ENCODE measurements at places on chromosomes 1 and 21. TPM values are rescaled to one million over a fixed set of nuclear protein-coding genes. Genes with fewer than 3 reads are reported as not detected.

The HENMT1 gene
- 40.5 TPM for total RNA-seq

The TRIM63 gene
- total RNA-seq, result not detected

The GJB4 gene
- not detected for total RNA-seq

The OLIG2 gene
- total RNA-seq, result not detected

The PLPPR5 gene
- total RNA-seq, result not detected

The OR2L5 gene
- not detected for total RNA-seq

The LCE3E gene
- not detected for total RNA-seq

The PRAMEF7 gene
- not detected for total RNA-seq

- H3K36me3 ChIP-seq, result peaks cover 7% of the 10 kb centered on the region
- H3K4me1 ChIP-seq, result peaks cover 2% of the 10 kb centered on the region
- H3K4me3 ChIP-seq, result no peak overlapping the region
- H3K27ac ChIP-seq, result no peak overlapping the region
- no peak for DNase-seq
- peaks cover 2% of the 10 kb centered on the region for H3K27me3 ChIP-seq
These were observed 34.6 kb upstream of the NID1 start for GRCh38 chr1:236099355-236099974.

DNA sequence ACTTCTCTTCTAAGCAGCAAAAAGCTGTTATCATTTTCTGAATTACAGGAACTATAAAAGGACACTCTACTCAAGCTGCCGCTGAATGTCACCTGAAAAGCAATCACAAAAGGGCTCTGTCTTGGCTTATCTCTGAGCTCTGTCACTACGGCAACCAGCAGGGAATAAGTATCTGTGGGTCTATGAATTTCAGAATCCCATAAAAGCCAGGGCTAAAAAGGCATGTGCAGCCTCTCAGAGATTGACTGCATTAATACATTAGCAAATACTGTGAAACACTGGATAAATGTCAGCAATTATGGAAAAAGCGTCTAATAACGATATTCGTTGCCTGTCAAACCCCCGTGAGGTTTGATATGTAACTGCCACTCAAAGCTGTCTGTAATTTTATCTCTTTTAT lies 210.2 kb upstream of the DMRTA2 start:
- H3K27ac ChIP-seq, result no peak overlapping the region
- H3K4me1 ChIP-seq, result no peaks in the 10 kb centered on the region
- no peak for DNase-seq
- no peaks in the 10 kb centered on the region for H3K36me3 ChIP-seq

- H3K36me3 ChIP-seq, result no peaks in the 10 kb centered on the region
- no peaks in the 10 kb centered on the region for H3K4me1 ChIP-seq
- no peak for DNase-seq
- H3K4me3 ChIP-seq, result no peak overlapping the region
- H3K27me3 ChIP-seq, result peaks cover 2% of the 10 kb centered on the region
These were observed 47.7 kb upstream of the DNAH14 start for GRCh38 chr1:224881762-224882211.

- H3K27me3 ChIP-seq, result peaks cover 2% of the 10 kb centered on the region
- no peak for DNase-seq
- no peaks in the 10 kb centered on the region for H3K4me1 ChIP-seq
- no peaks in the 10 kb centered on the region for H3K36me3 ChIP-seq
These were observed 78.4 kb downstream of the ALPL start for GRCh38 chr1:21587602-21587953.

- no peak for DNase-seq
- no peak overlapping the region for H3K27ac ChIP-seq
- no peaks in the 10 kb centered on the region for H3K36me3 ChIP-seq
- no peaks in the 10 kb centered on the region for H3K27me3 ChIP-seq
- no peaks in the 10 kb centered on the region for H3K4me1 ChIP-seq
These were observed 25.0 kb upstream of the COL18A1 start for GRCh38 chr21:45379901-45380330.

DNA sequence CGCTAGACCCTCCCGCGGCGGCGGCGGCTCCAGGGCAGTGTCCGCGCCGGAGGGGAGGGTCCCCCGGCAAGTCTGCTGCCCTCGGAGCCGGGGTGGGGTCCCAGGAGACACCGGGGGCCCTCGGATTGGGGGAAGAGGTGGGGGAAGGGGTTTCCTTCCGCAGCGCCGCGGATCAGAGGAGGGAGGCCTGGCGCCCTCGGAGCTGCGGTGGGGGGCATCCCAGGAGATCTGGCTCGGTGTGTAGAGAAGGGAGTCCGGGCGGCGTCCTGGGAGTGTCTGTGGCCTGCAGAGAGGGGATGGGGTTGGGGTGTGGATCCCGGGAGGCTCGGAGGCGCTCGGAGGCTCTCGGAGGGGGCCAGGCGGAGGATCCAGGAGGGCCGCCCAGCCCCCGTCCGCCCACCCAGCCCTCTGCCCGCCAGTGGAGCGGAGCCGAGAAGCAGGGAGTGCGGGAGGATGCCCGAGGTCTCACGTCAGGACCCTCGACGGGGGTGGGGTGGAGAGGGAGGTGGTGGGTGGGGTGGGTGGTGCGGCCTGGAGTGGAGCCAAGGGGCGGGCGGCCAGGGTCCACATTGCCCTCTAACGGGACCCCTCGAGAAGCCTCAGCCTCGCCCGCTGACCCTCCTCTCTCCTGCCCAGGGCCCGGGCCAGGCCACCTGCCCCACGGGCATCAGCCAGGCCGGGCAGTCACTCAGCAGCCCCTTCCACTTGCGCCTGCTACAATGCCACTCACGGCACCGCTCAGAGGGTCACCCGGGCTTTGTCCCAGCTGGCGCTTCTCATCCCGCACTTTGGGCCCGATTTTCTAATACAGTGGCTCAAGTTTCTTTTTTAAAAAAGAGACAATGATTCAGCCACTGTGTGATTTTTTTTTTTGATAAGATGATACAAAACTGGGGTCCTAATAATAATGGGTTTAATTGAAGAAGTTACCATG lies 60.2 kb upstream of the ARHGEF16 start:
- no peak for DNase-seq
- H3K27me3 ChIP-seq, result peaks cover 17% of the 10 kb centered on the region
- no peaks in the 10 kb centered on the region for H3K36me3 ChIP-seq

DNA sequence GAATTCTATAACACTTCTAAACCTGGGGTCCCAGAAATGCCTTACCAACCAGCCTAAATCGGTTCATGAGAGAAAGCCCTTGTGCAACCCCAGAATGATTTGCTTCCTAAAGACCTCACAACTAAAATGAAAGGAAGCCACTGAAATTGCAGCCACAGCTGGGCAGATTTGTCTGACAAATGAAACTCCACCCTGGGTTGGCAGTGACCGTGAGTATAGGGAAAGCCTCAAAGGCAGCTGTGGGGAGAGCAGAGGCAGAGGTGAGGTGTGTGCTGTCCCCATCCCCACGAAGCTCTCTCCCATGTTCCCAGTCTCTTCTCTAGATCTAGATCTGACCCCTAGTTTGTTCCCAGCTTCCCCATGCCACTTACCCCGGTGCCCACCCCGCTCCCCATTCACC lies 23.1 kb downstream of the RHBDL2 start:
- no peak overlapping the region for H3K27ac ChIP-seq
- peaks cover 13% of the 10 kb centered on the region for H3K4me1 ChIP-seq
- DNase-seq, result no peak
- no peaks in the 10 kb centered on the region for H3K36me3 ChIP-seq
- H3K27me3 ChIP-seq, result no peaks in the 10 kb centered on the region

DNA sequence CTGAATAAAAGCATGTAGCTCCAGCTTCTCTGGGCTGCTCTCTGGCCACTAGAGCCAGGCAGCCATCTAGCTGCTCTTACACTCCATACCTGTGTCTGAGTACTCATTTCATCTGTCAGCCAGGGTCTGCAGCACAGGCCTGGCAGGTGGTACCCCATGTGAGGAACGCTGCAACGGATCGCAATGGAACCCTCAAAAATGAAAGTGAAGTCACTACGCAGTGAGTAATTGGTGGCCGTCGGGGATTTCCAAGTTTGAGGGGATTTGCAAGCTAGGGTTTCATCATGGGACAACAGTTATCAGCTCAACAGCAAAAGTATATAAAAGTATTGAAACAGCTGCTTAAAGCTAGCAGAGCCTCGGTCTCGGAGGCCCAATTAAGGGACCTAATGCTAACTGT lies 186.7 kb downstream of the HFM1 start:
- H3K27ac ChIP-seq, result no peak overlapping the region
- H3K4me1 ChIP-seq, result no peaks in the 10 kb centered on the region
- no peaks in the 10 kb centered on the region for H3K36me3 ChIP-seq
- no peak for DNase-seq

DNA sequence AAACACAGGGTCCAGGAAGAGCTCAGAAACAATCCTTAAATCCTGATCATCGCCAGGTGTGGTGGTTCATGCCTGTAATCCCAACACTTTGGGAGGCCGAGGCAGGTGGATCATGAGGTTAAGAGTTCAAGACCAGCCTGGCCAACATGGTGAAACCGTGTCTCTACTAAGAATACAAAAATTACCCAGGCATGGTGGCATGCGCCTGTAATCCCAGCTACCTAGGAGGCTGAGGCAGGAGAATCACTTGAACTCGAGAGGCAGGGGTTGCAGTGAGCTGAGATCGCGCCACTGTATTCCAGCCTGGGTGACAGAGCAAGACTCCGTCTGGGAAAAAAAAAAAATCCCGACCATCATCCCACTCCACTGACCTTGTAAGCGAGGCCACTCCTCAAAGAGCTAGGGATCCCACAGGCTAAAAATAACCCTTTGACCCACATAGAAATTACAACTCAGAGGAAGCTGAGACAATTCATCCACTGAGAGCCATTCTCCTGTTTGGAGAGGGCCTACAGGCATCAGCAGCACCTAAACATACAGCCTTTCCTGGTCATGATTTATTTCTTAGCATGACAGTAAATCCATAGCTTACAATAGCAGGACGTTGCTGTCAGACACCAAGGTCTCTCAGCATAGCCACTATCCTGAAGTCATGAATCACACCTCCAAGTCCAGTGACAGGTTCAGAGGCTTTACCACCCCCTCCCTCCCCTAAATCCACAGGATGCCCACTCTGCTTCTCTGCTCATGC lies 66.7 kb downstream of the TGFBR3 start:
- H3K27me3 ChIP-seq, result peaks cover 7% of the 10 kb centered on the region
- peaks cover 7% of the 10 kb centered on the region for H3K4me1 ChIP-seq
- no peak for DNase-seq
- no peak overlapping the region for H3K4me3 ChIP-seq
- no peak overlapping the region for H3K27ac ChIP-seq
- H3K36me3 ChIP-seq, result no peaks in the 10 kb centered on the region

DNA sequence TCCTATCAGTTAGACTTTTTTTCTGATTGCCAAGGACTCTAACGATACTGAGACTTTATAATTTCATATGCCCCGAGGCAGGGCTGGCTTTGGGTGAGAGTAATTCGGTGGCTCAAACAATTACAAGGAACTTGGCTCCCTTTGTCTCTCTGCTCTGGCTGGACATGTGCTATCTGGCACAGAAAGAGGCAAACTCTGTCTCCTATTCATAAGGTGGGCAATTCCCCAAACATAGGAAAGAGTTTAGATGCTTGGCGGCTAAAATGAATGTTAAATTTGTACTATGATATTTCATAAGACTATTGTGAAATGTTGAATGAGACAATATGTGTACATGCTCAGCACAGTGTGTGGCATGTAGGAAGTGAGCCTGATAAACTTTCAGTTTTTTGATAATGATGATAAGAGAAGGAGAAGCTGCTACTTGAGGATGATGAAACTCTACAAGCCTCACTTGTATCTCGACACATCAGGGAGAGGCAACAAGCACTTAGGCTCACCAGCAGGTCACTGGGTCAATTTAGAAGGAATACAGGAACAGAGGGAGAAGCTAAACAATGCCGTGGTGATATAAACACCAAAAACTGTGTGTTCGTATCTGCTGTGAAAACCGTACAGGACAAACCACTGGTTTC lies 12.6 kb upstream of the NTPCR start:
- no peak for DNase-seq
- H3K27ac ChIP-seq, result no peak overlapping the region
- peaks cover 7% of the 10 kb centered on the region for H3K27me3 ChIP-seq
- H3K36me3 ChIP-seq, result no peaks in the 10 kb centered on the region
- no peak overlapping the region for H3K4me3 ChIP-seq
- peaks cover 3% of the 10 kb centered on the region for H3K4me1 ChIP-seq

GRCh38 chr1:186113461-186113860 lies 261.6 kb downstream of the TPR start:
- no peak overlapping the region for H3K4me3 ChIP-seq
- H3K4me1 ChIP-seq, result no peaks in the 10 kb centered on the region
- no peaks in the 10 kb centered on the region for H3K27me3 ChIP-seq
- H3K27ac ChIP-seq, result no peak overlapping the region
- no peak for DNase-seq
- H3K36me3 ChIP-seq, result no peaks in the 10 kb centered on the region

DNA sequence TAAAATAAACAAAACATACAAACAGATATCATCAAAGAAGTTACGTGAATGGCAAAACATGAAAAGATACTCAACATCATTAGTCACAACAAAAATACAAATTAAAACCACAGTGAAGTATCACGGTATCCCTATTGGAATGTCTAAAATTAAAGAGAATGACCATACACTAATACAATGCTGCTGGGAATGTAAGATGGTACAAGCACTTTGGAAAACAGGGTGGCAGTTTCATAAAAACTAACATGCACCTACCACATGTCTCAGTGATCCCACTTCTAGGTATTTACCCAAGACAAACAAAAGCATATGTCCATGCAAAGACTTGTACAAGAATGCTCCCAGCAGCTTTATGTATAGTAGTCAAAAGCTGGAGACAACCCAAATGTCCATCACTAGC lies 69.1 kb downstream of the HSF2BP start:
- H3K27ac ChIP-seq, result no peak overlapping the region
- H3K27me3 ChIP-seq, result peaks cover 29% of the 10 kb centered on the region
- H3K4me3 ChIP-seq, result no peak overlapping the region
- no peaks in the 10 kb centered on the region for H3K36me3 ChIP-seq

- no peaks in the 10 kb centered on the region for H3K36me3 ChIP-seq
- no peaks in the 10 kb centered on the region for H3K4me1 ChIP-seq
- H3K27me3 ChIP-seq, result no peaks in the 10 kb centered on the region
- no peak overlapping the region for H3K4me3 ChIP-seq
- DNase-seq, result no peak
These were observed 33.2 kb downstream of the CAMSAP2 start for GRCh38 chr1:200771625-200772555.

GRCh38 chr1:192557841-192558595 lies 17.6 kb upstream of the RGS1 start:
- DNase-seq, result no peak
- no peak overlapping the region for H3K4me3 ChIP-seq
- no peak overlapping the region for H3K27ac ChIP-seq
- H3K27me3 ChIP-seq, result no peaks in the 10 kb centered on the region
- H3K4me1 ChIP-seq, result peaks cover 27% of the 10 kb centered on the region
- H3K36me3 ChIP-seq, result peaks cover 5% of the 10 kb centered on the region

- H3K36me3 ChIP-seq, result peaks cover 48% of the 10 kb centered on the region
- peak overlapping the region; percentile 6 for H3K4me3 ChIP-seq
- no peaks in the 10 kb centered on the region for H3K27me3 ChIP-seq
- peaks cover 27% of the 10 kb centered on the region for H3K4me1 ChIP-seq
- DNase-seq, result no peak
These were observed 10.0 kb downstream of the ARID1A start for GRCh38 chr1:26705788-26706311.

- no peak overlapping the region for H3K27ac ChIP-seq
- no peaks in the 10 kb centered on the region for H3K4me1 ChIP-seq
- no peaks in the 10 kb centered on the region for H3K27me3 ChIP-seq
- H3K36me3 ChIP-seq, result no peaks in the 10 kb centered on the region
- DNase-seq, result no peak
- H3K4me3 ChIP-seq, result no peak overlapping the region
These were observed 37.5 kb downstream of the ELAPOR1 start for GRCh38 chr1:109151146-109151990.

- peaks cover 33% of the 10 kb centered on the region for H3K36me3 ChIP-seq
- no peaks in the 10 kb centered on the region for H3K27me3 ChIP-seq
- H3K27ac ChIP-seq, result no peak overlapping the region
- no peaks in the 10 kb centered on the region for H3K4me1 ChIP-seq
These were observed 19.2 kb upstream of the DPH5 start for GRCh38 chr1:101044749-101045148.

- H3K36me3 ChIP-seq, result no peaks in the 10 kb centered on the region
- no peak overlapping the region for H3K27ac ChIP-seq
- no peak for DNase-seq
- no peak overlapping the region for H3K4me3 ChIP-seq
- peaks cover 17% of the 10 kb centered on the region for H3K4me1 ChIP-seq
These were observed 102.1 kb downstream of the ZNF281 start for GRCh38 chr1:200307755-200308066.

Data from activated CD8-positive, alpha-beta T cell treated with anti-CD3 and anti-CD28 coated beads, Interleukin-2, amount 10 ng/mL, durations not matched to agents 7 days and 5 days (primary cell).